ENCODE measurements at places on chromosomes 1 and 21.

GRCh38 chr1:40802078-40802741, 18.6 kb downstream of the KCNQ4 start:
- peak; percentile 98 for DNase-seq

DNA sequence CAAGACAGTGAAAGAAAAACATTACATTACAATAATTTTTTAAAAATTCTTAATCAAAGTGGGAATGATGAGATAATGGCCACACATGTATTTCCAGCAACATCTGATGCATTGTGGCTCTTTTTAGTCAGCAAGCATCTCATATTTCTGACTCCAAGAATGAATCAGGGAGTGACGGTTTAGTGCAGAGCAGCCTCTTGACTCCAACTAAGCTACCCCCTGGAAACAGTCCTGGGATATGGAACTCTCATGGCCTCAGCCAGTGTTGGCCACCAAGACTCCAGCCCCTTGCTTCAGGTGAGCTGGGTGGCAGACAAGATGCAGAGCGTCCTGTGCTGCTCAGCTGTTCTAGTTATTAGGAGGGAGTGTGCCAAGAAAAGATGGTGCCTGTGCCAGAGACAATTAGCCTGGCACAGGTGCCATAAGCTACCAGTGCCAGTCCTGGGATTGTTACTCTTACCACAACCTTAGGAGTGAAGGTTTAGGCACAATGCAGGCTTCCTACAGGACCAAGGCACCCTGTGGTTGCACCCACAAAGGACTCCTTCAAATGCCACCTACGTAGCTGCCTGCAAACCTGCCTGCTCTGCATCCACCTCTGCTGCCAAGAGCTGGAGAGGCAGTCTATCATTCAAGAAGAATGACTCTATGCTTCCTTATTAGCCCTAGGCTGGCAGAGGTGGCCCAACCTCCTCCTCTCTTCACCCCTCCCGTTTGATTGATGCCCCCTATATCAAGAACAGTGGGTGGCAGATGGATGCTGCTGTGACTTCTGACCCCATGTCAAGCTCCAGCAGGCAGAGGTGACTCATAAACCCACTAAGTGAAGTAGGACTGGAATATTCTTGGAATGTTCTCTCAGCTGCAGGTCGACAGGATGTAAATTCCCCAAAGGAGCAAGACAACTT, 6.0 kb upstream of the SEC16B start:
- peak; percentile 66 for DNase-seq

DNA sequence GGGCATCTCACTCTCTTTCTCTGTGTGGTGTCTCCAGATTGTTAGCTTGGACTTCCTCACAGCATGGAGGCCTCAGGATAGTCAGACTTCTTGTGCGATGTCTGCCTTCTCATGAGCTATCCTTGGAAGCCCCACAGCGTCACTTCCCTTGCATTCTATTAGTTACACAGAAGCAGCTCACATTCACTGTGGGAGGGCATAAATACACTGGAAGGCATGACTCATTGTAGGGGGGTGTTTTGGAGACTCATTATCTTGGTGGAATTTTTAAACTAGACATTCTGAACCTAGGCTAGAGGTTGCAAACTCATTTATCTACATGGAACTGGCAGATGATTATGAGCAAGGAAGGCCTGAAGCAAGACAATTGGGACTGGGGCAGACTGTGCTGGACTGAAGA, 21.4 kb upstream of the FASLG start:
- DNase-seq = peak; percentile 55

- DNase-seq = no peak
These were observed 7.1 kb upstream of the ANP32E start for GRCh38 chr1:150243003-150243402.

GRCh38 chr1:109239409-109240068, 9.8 kb upstream of the CELSR2 start:
- peak; percentile 62 for DNase-seq

- DNase-seq = no peak
These were observed 95.3 kb downstream of the MTR start for GRCh38 chr1:236890152-236891056.

DNA sequence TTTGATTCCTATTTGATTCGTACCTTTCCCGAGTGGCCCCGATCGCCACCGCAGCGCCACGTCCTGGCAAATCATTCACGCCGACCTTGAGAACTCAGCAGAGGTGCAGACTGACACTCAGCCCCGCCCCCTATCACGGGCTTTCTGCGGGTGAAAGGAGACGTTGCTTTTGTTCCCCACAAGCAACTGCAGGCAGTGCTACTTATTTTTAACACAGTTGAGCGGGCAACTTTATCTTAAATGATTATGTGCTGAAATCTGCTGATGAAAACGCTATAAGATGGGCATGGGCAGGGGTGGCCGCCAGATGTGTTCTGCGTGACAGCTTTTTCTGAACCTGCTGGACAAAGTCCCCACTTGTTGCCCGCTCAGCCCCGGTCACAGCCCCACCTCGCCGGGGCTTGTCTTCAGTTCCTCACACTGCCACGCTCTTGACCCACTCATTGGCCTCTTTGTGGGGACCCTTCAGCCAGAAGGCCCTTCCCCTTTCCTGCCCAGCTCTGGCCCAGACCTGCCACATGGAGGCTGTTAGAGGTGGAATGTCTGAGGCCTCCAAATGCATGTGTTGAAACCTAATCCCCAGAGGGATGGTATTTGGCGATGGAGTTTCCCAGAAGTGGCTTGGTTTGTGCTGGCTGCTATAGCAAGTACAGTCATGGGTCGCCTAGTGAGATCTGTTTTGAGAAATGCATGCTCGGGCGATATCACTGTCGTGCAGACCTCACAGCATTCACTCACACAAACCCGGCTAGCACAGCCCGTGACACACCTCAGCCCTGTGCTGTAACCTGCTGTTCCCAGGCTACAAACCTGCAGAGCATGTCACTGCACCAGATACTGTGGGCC, 15.7 kb upstream of the PDXK start:
- peak; percentile 49 for DNase-seq

GRCh38 chr1:161907265-161907664, 116.4 kb downstream of the OLFML2B start:
- DNase-seq = no peak

DNA sequence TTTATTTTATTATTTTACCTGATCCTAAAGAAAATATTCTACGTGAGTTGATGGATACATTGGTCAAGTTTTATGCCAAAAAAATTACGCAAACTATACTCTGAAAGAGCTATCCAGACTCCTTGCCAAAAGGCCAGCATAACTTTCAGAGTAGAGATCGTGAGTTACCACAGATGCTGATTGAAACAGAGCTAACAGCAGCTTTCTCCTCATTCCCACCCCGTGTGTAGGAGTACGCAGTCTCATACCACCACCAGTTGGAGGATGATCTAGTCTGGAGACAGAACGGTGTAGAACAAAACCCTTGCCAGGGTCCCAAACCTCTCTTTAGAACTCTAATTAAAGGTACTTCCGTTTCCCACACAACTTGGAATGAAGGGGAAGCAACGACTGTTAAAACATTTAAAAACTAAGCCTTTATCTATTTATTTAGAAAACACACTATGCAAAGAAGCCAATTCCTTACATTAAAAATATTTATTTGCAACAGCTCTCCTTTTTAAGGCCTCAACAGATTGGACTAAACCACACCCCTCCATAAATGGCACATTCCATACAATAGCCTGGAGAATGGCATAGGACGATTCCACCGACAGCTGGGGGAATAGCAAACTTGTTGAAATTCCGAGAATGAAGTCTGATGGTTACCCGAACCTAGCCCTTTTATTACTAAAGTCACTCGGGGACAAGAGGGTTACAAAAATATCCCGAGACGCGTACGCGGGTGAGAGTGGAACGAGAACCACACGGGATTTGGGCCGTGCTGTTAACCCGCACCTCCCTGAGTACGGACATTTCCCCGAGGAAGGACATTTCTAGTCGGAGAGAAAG, 1.4 kb downstream of the NUCKS1 start:
- peak; percentile 45 for DNase-seq

GRCh38 chr1:220307607-220308006, 35.4 kb upstream of the RAB3GAP2 start:
- DNase-seq = no peak

- DNase-seq = no peak
These were observed 45.2 kb downstream of the H3-3A start for GRCh38 chr1:226107471-226108460.

DNA sequence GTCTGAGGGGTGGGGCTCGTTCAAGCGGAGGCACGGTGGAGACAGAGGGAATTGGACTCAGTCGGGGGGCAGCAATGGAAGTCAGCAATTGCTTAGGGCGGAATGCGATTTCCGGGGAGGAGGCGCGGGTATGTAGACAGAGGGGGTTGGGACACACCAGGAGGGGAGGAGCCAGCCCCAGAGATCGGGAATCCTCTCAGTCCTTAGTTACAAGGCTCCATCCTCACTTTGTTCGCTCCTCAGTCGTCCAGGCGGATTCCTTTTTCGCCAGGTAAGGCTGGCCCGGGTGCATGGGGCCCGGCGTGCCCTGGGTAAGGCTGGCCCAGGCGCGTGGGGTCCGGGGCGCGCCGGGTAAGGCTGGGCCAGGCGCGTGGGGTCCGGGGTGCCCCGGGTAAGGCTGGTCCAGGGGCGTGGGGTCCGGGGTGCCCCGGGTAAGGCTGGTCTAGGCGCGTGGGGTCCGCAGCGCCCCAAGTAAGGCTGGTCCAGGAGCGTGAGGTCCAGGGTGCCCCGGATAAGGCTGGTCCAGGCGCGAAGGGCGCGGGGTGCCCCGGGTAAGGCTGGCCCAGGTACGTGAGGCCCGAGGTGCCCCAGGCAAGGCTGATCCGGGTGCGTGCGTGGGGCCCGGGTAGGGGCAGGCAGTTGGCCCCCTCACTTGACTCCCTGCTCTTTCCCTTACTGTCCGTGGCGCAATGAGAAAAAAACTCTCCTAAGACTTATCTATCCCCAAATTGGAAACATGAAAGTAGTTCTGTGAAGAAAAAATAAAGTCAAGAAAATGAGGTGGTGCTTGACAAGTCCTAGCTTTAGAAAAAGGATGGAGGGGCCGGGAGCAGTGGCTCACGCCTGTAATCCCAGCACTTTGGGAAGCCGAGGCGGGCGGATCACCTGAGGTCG, at the start of gene L1TD1:
L1TD1 (plus strand) TSS at position 199 of the 894 bp plus-strand sequence. CDS start 11,780 bp downstream, outside the sequence.
- peak; percentile 55 for DNase-seq

DNA sequence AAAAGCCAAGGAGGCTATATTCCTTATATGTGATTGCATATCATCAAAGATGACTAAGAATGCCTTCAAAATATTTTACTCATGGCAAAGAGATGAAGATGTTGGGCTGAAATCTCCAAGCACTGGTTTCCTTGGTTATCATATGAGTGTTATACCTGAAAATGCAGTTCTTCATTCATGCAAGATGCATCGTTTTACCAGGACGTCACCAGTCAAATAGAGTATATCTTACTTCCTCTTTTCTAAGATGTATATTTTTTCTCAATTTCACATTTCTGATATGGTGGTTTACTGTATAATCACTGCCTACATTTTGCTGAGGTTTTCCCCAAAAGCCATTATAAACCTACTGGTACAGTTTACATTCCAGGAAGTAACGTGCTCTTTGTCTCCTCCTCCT, 1085.7 kb downstream of the NCAM2 start:
- no peak for DNase-seq

GRCh38 chr1:81430236-81430938, 370.3 kb upstream of the ADGRL2 start:
- DNase-seq = no peak

DNA sequence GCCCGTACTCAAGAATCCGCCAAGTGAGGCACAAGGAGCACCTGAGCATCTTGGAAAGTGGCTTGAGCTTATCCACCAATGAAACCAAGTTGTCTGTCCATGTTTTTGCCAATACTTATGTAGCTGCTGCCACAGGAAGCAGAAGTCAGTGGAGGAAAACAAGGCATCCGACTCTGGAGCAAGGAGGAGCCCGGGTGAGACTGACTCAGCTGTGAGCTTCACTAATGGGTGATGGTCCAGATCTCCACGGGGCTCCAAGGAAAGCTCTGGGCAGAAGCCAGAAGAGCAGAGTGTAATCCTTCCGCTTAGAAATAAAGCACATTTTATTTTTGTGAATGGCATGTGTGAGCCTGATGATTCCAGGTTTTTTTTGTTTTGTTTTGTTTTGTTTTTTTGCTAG, 12.3 kb upstream of the SSR2 start:
- peak; percentile 63 for DNase-seq

DNA sequence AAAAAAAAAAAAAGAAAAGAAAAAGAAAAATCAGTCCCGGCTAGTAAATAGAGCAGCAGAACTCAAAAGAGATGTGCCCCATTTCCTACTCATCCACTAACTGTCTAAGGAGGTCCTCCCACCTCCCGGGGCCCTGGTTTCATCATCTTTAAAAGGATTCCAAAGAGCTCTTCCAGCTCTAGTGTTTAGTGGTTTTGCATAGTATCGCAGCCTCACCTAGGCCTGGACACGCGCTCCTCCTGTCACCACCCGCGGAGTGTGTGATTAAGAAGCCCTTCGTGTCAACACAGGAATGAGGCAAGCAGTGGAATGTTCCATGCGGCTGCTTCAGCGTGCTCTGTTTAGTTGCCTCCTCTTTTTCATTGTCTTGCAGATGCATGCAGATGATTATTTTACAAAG, 49.0 kb downstream of the LBR start:
- peak; percentile 87 for DNase-seq

DNA sequence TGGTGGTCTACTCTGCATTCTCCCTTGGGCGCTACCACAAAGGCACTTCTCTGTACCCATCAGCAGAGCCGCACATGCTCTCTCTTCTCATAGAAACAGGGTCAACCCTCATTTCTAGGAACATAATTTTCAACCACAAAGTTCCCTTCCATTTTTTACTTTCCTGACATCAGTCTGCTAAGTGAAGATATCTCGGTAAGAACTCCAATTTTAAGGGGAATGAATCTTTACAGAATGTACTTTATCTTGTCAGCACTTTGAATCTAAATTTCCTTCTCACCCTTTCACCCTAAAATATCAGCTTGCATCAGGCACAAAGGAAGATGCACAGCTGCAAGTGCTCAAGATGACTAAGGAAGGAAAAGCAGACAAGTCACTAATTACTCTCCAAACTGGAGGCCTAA, 545.9 kb downstream of the SMYD3 start:
- no peak for DNase-seq

- no peak for DNase-seq
These were observed 12.1 kb downstream of the RHOU start for GRCh38 chr1:228747301-228747935.

GRCh38 chr1:55141295-55141893, 73.8 kb downstream of the USP24 start:
- no peak for DNase-seq

- DNase-seq = peak; percentile 89
These were observed 22.7 kb downstream of the MATN1 start for GRCh38 chr1:30700528-30701257.

- DNase-seq = peak; percentile 88
These were observed 4.3 kb downstream of the MYOM3 start for GRCh38 chr1:24107462-24108138.

GRCh38 chr1:54934869-54935268, 45.6 kb upstream of the TMEM61 start:
- peak; percentile 70 for DNase-seq

- peak; percentile 55 for DNase-seq
These were observed 96.7 kb upstream of the TRABD2B start for GRCh38 chr1:48093696-48094528.

Measured in AG20443 (cell line).